Activated T-cell treated with anti-CD3 and anti-CD28 coated beads, Interleukin-2, amount 50 U/mL, for 4 hours (primary cell): ENCODE measurements at places on chromosomes 11 and 22. TPM values are rescaled to one million over a fixed set of nuclear protein-coding genes. Genes with fewer than 3 reads are reported as not detected.

Gene TUBA8
- 2.1 TPM for total RNA-seq

Gene ARFGAP3
- total RNA-seq = 34.5 TPM

DNA sequence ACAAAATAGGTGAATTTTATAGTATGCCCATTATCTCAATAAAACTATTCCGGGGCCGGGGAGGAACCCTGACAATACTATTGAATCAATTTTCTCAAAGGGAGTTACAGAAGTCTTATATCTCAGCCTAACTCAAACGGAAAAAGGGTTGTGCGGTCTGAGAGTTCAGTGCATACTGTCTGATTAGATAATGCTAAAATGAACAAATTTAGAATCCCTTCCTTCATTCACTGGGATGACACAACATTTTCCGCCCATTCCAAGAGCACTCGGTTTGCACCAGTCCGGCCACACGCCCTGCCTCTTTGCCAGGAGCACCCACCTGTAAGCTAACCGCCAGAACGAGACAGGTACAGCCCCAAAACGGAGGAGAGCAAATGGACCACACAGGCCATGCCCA lies 50.0 kb upstream of the NFRKB start:
- no peak for DNase-seq

DNA sequence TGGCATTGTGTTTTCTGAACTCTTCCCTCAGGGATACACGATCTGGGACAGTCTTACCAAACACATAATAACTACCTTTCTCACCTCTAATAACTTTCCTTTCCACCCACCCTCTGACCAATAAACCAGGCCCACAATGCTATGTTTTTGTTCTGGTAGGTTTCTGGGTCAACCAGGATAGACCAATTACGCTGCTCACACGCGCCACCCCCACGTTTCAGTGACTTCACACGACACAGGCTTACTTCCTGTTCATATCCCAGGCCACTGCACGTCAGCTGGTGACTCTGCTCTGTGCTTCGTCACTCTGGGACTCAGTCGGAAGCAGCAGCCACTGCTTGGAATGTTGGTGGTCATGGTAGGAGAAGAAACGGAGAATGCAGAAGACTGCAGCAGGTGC lies 2.5 kb downstream of the KRTAP5-4 start:
- DNase-seq = no peak

DNA sequence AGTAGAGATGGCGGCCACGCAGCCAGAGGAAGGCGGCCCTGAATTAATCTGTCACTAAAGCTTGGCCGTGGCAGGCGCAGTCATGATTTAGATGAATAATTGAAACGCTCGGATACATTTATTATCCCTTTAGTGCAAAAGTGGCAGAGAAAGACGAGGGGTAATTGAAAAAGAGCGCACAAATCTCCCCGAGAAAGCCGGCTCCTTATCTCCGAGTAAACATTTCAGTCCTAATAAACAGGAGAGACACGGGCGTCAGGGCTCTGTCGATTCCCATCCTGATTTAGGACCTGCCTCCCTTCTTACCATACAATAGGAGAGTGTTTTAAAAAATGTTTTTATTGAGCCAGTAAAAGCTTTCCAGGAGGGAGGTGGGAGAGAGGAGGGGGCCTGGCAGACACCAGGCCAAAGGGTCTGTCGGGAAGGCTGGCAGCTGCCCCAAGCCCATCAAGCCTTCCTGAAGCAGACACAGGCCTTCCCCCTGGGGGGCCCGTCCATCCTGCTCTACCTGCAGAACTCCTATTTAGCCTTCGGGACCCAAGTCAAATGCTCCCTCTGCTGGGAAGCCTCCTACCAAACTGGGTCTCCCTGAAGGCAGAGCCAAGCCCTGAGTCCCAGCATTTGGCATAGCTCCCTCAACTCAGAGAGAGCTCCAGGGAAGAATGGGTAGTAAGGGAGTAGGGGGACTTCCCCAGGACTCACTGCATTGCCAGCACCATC lies 22.8 kb downstream of the OTUB1 start:
- no peak for DNase-seq

Gene OR51B5
- total RNA-seq = not detected

GRCh38 chr11:8531982-8532381 lies 62.0 kb downstream of the STK33 start:
- DNase-seq = no peak

Gene MS4A6A
- not detected for total RNA-seq

Gene PKP3
- total RNA-seq = 0.16 TPM

Gene LUZP2
- not detected for total RNA-seq

Gene MYO18B
- 0.03 TPM for total RNA-seq

- no peak for DNase-seq
Observed at GRCh38 chr11:115503886-115504275, 334 bp downstream of the CADM1 start.

DNA sequence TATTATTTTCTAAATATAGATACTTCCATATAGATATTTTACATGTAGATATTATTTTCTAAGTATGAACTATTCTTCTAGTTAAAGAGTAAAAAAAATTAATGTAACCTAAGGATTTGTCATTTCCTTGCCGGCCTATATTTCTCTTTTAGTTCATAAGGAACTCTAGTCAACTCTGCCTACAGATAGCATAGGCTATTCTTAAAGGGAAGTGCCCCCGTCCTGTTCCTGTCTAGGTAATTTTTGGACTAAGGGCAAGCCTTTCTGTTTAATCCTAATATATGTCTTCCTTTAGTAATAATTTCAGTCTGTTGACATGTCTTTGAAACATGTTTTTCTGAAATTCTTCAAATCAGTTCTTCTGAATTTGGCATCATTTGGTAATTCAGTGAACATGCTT lies 161.9 kb downstream of the C11orf91 start:
- DNase-seq = no peak

GRCh38 chr22:17105143-17106129 lies 15.7 kb downstream of the TMEM121B start:
- no peak for DNase-seq

- no peak for DNase-seq
Observed at GRCh38 chr22:47293368-47294221, 531.1 kb downstream of the TBC1D22A start.

Gene ROM1
- 6.6 TPM for total RNA-seq

- no peak for DNase-seq
Observed at GRCh38 chr22:41579997-41580355, 9.7 kb downstream of the PMM1 start.

Gene OR6X1
- total RNA-seq = not detected

DNA sequence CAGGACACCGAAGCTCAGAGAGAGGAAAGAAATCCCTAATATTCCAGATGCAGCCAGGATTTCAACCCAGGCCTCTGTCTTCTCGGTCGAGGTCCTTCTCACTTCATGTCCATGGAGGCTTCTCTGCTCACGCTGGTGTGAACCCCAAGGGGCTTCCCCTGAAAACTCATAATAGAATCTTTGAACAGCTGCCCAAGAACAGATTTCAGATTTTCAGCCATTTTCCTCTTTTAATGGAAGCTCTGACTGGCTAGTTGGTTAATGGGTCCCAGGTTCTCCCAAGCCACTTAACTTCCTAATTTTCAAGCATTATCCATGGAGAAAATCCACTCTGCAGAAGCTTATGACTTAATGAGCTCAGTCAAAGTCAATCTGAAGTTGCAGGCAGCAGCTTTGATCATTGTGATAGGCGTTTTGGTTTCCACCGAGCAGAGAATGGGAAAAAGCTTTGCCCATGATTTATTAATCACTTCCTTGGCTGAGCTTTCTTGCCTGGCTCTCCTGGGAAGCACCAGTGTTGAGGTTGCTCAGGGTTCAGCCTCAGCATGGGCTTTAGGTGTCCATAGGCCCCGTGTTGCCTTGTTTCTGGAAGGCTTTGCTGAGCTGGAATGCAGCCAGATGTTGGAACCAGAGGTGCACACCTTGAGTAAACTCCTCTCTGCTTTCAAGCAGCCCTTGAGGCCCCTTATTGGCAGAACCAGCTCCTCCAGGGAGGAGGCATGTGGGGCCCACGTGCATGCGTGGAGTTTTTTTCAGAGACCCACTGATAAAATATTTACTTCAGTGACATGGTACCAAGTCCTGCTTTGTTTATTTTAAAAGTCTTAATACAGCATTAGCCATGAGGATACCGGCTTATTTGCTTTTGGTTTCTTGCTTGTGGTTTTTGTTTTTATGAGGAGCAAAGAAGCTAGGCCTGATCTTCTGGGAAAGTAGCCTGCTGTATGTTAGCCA lies 25.5 kb downstream of the LDLRAD3 start:
- no peak for DNase-seq

Gene APOBEC3B
- 1.2 TPM for total RNA-seq

Gene C22orf23
- total RNA-seq = 0.46 TPM

GRCh38 chr11:69734841-69735240 lies 31.0 kb upstream of the FGF19 start:
- no peak for DNase-seq

Gene DEPDC7
- 2.7 TPM for total RNA-seq

Gene SLC7A4
- 0.13 TPM for total RNA-seq

GRCh38 chr11:119363851-119364590 lies 17.5 kb downstream of the USP2 start:
- DNase-seq = peak; percentile 53

- no peak for DNase-seq
Observed at GRCh38 chr11:78265326-78265725, 76.6 kb downstream of the USP35 start.

Gene PTGDR2
- total RNA-seq = 0.23 TPM

DNA sequence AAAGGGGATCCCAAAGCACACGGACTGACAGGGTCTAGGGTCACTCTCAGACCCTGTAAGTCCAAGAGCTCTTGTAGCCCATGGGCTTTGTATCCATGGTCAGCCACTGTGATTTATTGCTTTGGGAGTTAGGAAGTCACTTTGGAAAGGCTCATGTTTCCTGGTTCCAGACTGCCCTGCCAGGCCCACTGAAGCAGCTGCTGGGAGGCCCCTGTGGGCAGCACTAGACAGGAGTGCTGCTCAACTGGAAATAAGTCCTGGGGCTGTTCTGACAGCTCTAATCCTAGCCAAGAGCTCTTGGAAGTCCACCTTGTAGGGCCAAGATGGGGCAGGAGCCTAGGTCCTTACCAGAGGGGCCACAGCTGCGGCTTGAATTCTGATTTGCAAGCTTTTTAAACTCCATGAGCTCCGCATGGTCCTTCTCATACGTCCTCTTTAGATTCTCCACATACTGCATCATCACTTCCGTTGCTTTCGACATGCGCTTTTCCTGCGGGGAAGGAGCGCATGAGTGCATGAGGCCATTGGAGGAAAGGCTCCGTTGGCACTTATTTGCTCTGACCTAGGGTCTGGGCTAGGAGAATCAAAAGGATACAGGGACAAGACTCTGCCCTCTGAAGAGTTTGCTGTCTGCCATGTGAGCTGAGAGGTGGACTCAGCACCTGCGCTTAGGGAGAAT lies 32.2 kb upstream of the LYVE1 start:
- no peak for DNase-seq
